ENCODE measurements at places on chromosomes 3 and 15.

DNA sequence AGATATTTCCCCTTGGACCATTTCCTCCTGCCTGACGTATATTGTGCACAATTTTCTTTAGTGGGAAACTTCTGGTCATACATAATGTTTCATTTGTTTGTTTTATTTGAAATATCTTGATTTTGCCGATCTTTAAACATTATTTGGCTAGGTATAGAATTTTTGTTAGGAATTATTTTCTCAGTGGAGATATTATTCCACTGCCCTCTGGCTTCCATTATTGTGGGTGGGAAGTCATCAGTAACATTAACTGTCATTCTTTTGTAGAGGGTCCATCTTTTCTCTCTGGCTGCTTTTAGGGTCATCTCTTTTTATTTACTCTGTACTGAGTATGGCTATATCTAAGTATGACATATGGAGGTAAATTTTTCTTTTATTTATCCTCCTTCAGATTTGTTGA is 135.5 kb upstream of the LIPC start:
- DNase-seq: no peak

- DNase-seq: no peak
Observed at GRCh38 chr3:25713341-25713985, 48.8 kb upstream of the TOP2B start.

DNA sequence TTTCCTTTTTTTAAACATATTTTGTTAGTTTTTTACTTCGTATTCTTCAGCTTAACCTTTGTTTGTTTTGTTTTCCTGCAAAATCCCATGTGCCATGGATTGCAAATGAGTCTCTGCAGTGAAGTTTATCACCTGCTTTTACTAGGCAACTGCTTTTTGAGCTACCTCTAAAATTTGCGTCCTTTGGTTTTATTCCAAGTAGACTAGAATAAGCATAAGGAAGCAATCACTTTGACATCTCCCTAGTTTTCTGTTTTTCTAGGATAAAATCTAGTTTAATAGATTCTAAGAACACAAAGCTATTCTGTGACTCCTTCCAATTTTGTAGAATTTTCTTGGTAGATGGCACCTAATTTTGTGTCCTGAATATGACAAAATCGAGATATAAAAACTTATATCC is 1059.2 kb downstream of the OTOL1 start:
- DNase-seq: no peak

GRCh38 chr3:120424976-120425570 is 25.7 kb downstream of the FSTL1 start:
- DNase-seq: no peak

DNA sequence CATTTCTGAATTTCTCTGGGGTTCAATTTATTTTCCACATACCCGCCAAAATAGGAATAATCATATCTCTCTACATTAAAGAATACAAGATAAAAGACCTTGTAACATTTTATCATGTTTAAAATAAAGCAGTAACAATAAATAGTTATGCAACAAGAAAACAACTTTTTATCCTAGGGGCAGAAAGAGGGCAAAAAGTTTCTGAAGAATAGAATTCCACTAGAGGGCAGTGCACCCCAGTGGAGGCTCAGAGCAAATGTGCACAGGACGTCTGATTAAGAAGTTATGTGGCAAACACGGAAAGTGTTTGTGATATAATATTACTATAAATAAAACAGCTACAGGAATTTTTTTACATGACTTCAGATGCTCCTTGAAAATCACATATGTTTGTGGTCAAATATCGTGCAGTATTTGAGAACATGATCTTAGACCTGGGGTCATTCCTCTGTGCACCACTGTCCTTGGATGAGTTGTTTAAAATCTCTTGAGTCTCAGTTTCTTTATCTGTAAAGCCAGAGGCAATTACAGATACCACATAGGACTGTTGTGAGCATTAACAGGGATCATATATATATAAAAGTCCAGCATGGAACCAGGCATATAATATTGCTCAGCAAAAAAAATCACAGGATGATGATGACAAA is 13.2 kb upstream of the PIK3R4 start:
- peak; percentile 28 for DNase-seq

DNA sequence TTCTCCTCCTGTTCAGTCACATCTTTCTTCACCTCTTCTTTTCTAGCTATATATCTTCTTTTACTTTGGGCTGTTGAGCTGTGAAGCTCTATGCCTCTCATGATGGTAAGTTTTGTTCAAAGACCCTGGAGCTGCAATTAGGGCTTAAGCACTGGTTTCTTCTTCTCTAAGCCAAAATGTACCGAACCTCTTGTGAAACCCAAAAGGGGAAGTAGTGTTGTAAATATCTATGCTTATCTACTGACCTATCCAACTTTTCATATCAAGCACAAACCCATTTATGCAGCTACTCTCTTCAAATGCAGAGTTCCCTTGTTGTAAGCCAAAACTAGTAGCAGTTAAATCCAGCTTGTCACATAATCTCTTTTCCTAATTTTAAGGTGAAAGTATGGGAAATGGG is 123.6 kb upstream of the CD96 start:
- no peak for DNase-seq

- no peak for DNase-seq
Observed at GRCh38 chr3:51311055-51311454, 74.0 kb upstream of the MANF start.

- no peak for DNase-seq
Observed at GRCh38 chr15:41836713-41837454, 1.8 kb upstream of the PLA2G4B start.

DNA sequence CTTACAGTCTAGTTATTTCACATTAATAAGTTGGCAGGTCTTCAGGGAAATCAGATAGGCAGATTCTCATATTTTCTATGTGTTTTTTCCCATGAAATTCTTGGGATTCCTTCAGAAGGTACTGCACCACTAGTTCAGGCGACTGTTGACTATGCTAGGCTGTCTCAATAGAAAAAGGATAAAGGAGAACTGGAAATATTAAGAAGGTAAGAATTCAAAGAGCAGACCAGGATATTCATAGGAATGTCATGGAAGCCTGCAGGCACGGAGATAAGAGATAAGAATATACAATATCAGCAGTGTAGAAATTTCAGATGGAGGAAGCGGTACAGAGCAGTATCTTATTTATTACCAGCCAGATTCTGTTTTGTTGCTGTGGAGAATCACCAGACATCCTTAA is 432.1 kb upstream of the MDFIC2 start:
- no peak for DNase-seq

DNA sequence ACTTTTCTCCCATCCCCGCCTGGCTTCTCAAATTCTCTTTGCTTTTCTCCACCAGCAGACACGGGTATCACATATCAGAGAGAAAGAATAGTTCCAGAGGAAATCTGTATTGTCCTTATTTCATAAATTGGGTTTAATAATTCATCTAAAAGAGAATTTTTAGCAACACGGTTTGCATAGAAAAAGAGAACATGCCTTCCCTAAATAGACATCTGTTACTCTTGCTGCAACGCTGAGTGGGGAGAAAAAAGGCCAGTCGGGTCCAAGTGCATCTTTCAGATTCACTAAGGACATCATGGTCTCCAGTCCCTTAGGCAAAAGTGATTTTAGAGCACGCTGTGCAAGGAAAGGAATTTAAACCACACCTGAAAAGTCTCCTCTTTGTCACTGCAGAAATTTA is 201.3 kb downstream of the ABHD5 start:
- no peak for DNase-seq

DNA sequence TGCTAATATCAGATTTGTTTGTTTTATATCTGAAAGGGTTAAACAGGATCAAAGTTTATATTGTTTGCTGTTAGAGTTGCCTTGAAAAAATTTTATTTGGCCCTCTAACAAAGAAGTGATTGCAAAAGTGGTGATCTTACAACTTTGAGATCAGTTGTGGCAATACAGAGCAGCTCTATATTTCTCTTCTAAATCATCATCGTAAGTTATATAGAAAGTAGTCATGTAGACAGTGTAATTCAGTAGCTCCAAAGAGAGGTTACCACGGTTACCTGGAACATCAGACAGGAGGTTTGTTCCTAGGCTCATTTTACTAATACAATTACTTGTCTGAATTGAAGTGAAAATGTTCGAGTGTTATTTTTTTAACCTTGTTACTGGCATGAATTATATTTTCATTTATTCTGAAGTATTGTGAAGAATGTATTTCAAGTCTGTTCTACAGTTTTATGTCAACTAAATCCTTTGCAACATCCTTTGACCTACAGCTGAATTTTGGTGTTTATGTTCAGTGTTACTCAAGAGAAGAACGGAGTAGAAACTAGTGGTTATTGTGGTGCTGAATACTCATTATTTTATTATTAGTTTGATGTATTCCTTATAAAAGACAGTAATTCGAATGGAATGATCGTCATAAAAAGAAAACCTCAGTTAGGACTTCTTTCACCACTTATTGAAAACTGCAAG is 214.2 kb downstream of the NAALADL2 start:
- DNase-seq: no peak

GRCh38 chr3:179750720-179751328 is 98.0 kb downstream of the USP13 start:
- no peak for DNase-seq

DNA sequence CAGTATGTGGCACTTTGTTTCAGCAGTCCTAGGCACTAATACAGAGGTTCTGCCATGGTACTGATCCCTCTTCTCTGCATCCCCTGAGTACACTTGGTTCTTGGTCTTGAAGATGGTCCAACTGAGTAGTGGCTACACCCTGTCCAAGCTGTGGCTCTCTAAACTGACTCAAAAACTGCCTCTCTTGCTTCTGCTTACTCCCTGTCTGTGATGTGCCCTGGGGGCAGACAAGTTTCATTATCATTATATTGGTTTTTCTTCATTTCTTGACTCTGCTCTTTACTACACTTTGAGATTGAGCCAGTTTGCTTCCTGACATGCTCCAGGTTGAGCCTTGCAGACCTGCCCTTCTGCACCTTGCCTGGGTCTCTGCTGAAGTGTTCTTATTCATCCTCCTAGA is 18.9 kb upstream of the ST3GAL6 start:
- no peak for DNase-seq

GRCh38 chr3:182315313-182315712 is 478.0 kb upstream of the ATP11B start:
- DNase-seq: no peak

GRCh38 chr15:79635149-79635771 is 203.1 kb downstream of the MINAR1 start:
- DNase-seq: no peak

DNA sequence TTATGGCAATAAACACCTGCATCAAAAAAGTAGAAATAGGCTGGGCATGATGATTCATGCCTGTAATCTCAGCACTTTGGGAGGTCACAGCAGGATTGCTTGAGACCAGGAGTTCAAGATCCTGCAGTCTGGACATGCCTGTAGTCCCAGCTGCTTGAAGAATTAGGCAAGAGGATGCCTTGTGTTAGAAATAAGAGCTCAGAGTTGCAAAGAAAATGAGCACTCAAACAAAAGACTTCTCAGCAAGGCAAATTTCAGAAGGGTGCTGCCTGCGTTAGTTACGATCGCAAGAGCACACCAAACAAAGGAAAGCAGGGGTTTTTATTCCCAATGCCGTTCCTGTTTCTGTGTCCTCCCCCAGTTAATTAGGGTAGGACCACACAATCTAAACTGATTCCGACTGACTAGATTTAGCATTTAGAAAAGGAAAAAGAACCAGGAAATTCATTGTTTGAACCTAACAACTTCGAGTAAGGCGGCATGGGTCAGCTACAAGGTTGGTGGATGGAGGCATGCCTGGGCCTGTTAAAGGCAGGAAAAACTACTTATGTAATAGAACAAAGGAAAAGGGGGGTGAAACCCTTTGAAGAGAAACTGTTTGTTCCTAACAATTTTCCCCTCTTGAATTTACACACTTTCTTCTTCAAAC is 55.5 kb downstream of the DLG1 start:
- no peak for DNase-seq

- DNase-seq: no peak
Observed at GRCh38 chr3:150469031-150469930, 61.2 kb downstream of the TSC22D2 start.

DNA sequence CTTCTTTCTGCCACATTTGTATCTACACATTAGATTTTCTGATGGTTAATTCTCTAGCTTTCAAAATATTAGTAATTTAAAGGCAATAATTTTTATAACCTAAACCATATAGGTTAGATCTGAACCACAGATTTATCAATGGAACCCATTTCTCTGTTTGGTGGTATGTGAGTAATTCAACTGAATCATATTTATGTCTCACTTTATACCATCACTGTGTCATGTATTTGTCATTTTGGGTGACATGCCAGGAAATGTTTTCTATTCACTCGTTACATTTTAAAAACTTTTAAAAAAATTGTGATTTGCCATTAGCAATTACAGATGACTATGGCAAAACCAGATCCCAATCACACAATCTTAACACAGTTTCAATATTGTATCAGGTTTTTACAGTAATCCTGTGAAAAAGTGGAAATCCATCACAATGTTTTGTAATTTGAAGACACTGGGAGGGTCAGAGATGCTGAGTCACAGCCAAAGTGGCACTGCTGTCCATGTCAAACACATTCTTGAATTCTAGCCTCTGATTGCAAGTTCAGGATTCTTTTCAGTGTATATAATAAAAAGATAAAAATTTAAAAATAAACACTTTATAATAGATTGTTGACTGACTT is 356.0 kb upstream of the RBMS3 start:
- no peak for DNase-seq

- no peak for DNase-seq
Observed at GRCh38 chr3:1477669-1478068, 384.8 kb downstream of the CNTN6 start.

- DNase-seq: no peak
Observed at GRCh38 chr15:76073554-76073953, 13.8 kb downstream of the TMEM266 start.

GRCh38 chr3:33717616-33717865 is 513 bp downstream of the CLASP2 start:
- no peak for DNase-seq

GRCh38 chr3:174488527-174488926 is 370.6 kb upstream of the NAALADL2 start:
- DNase-seq: no peak

DNA sequence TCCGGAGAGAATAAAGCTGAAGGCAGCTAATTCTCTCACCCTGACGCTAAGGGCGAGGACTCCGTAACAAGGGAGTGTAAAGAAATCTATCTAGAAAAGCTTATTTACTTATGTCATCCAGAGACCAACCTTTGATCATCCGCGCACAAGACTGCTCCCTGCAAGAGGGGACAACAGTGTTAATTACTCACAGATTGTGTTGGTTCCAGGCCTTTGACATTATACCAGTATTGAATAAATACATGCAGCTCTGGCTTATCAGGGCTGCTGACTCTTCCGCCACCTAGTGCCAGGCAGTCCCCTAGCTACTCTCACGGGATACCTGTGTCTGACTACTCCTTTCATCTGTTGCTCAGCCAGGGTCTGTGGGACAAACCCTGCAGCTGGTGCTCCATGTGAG is 211.7 kb downstream of the DTWD1 start:
- no peak for DNase-seq

- no peak for DNase-seq
Observed at GRCh38 chr3:101667331-101667730, 9.6 kb downstream of the ZBTB11 start.

DNA sequence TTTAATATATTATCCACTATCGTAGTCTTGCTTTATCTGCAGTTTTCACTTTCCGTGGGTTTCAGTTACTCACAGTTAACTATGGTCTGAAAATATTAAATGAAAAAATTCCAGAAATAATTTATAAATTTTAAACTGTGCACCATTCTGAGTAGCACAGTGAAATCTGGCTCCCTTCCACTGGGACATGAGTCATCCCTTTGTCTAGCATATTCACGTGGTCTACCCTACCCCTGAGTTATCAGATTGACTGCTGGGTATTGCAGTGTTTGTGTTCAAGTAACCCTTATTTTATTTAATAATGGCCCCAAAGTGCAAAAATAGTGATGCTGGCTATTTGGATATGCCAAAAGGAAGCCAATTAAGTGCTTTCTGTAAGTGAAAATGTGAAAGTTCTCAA is 539.5 kb upstream of the AGTR1 start:
- DNase-seq: no peak
